ENCODE measurements at places on chromosomes 12 and 14.

DNA sequence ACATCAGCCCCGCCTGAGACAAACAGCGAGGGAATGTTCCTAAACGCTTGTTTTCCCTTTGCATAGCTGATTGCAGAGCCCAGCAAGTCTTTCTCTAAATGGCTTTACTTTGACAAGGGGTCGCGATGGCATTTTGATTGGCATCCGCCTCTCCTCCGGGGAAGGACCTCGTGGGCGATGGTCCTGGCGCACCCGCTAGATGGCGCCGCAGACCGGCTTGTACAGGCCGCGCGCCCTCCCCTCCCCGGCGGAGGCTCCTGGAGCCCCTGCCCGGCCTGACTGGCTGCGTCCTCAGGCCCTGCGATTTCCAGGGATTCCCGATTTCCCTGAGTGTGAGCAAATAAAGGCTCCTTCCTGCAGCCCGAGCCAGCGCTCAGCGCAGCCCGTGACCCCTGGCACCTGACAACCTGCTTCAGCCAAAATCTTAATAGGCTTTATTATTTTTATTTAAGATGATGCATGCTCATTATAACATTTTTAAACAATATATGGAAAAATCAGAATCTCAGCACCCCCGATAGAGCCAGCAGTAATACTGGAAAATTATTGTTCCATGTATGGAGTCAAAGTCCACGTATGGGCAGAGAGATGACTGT is 468.3 kb downstream of the AACS start:
- DNase-seq = no peak

DNA sequence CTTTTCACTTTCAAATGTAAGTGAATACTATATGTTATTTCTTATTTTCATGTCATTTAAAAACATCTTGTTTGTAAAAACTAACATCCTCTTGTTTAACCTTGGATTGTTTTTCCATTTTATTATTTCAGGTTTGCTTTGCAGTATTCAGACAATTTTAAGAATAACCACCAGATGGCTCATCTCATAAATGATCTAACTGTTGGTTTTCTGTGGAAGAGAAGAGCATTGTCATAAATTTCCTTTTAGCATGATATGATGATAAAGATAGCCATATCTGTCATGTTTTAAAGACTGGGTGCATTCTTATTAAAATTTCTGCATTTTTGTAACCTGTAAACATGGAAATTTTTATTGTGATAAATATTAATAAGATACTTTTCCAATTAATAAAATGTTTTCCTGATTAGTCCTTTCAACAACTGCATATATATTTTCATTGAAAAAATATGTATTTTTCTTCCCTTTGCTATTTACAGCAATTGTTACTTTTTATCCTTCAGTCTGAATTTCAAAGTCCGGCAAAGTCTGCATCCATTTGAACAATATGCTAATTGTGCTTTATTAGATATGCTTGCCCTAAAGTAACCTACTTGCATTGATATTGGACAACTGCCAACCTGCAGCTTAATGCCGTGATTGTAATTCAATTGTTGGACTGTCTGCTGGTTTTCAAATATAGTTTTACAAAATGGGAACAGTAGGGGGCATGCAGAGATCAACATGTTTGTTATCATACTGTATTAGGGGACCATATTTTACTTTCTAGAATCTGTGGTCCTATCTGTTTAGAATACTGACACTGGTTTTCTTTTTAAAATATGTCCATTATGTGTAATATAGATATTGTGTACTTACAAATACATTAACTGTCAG is 163.4 kb downstream of the GARIN6 start:
- DNase-seq = no peak

DNA sequence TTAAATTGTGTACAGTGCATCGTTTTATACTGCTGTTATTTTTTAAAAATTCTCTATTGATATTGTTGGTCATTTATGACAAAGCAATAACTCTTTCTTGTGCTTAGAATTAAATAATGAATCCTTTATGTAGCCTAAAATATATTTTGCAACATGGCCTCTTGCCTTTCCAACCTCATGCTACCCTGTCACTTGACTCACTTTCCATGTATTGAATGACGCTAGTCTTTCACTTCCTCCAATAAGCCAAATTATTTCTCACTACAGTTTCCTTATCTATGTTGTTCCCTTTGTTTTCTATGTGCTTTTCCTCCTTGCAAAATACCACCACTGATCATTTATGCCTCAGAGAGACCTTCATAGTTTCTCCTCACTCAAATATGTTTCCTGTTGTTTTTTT is 16.3 kb upstream of the EPYC start:
- no peak for DNase-seq

- no peak for DNase-seq
Measured at GRCh38 chr14:23175823-23176222, 7.6 kb downstream of the SLC7A8 start.

DNA sequence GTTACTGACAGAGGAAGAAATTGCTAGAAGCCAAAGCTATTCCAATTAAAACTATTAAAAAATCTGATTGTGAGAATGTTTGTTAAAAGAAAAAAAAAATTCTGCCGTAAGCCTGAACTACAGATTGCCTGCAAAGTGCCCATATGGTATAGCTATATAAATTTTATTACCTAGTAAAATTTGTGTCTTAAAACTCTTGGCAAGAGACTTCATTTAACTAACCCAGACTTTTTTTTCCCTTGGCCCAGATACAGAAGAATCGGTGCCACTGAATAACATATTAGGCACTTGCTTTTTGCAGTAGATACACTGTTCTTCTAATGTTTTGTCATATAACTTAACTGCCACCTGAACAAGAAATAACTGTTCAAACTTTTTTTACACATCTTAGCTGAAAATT is 125.5 kb downstream of the RPS29 start:
- DNase-seq = no peak

DNA sequence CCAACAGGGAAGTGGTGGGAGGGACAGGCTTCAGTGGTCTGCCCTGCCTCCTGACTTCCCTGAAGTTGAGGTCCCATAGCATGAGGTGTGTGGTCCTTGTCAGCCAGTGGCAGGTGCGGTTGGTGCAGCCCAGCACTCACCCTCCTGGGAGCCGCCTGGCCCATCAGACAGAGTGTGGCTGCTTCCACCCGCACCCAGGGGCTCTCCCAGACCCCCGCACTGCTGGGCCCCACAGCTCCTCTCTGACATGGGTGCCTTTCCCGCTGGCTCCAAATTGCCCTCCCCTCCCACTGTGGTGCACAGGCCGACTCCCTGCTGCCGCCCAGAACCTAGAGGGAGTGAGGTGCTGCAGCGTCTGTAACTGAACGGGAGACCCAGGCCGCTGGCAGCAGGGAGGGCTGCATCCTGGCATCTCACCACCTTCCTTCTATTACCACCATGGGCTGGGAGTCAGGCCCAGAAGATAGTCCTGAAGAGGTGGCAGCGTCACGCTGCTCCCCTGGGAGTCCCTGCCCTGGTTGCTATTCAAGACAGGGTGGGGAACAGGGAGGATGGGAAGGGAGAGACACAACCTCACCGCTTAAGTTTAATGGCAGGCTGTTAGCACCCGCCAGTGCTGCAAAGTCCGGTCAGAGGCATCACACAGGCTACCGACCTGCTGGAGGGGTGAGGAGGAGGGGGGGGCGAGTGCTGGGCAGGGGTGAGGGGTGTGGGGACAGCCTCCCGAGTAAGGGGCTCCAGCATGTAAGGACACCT is 180.6 kb upstream of the PRMT8 start:
- no peak for DNase-seq

GRCh38 chr12:68367116-68367515 is 35.0 kb upstream of the MDM1 start:
- no peak for DNase-seq

GRCh38 chr14:79899610-79900009 is 311.7 kb downstream of the DIO2 start:
- no peak for DNase-seq

DNA sequence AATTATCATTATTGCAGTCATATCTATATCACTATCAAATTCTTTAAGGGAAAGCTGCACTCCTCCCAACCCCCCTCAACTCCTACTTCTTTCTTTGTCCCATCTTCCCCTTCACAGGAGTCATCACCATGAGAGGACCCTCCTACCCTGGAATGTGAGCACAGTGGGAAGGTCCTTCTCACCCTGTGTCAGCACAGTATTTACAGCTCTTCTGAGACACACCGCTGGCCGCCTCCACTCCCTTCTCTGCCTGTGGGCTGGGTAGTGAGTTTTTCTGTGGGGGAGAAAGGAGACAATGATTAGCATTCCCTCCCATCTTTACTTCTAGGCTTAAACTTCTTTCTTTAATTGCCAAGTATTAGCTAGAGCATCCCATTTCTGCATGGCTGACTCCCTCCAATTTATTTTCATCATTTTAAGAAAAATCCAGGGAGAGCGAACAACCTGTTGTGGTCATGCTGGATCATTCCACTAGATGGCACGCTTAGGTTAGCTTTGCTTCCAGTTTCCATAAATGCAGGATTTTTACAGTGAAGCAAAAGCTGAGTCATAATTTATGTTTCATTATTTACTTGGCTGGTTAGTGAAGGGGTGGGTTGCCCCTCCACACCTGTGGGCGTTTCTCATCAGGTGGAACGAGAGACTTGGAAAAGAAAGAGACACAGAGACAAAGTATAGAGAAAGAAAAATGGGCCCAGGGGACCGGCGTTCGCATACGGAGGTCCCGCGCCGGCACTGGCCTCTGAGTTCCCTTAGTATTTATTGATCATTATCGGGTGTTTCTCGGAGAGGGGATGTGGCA is 188.5 kb downstream of the ALX1 start:
- DNase-seq = no peak

- no peak for DNase-seq
Measured at GRCh38 chr12:20395791-20396550, 27.6 kb downstream of the PDE3A start.

GRCh38 chr12:19044430-19044829 is 85.1 kb upstream of the PLEKHA5 start:
- DNase-seq = no peak

GRCh38 chr12:57430931-57431566 is at the start of gene R3HDM2:
TSS of gene R3HDM2 (minus strand) at chr12:57431043. CDS start at chr12:57310428, 120,615 bp downstream.
- peak; percentile 92 for DNase-seq

DNA sequence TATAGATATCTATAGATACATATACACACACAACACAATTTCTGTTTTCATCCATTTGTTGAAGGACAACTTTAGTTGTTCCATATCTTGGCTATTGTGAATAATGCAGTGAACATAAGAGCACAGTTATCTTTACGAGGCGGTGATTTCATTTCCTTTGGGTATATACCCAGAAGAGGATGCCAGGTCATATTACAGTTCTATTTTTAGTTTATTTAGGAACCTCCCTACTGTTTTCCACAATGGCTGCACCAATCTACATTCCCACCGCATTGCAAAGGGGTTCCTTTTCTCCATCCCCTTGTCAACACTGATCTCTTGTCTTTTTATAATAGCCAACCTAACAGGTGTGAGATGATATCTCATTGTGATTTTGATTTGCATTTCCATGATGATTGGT is 143.4 kb upstream of the ARHGAP5 start:
- DNase-seq = no peak

- no peak for DNase-seq
Measured at GRCh38 chr12:39830171-39830570, 210.6 kb upstream of the ABCD2 start.

DNA sequence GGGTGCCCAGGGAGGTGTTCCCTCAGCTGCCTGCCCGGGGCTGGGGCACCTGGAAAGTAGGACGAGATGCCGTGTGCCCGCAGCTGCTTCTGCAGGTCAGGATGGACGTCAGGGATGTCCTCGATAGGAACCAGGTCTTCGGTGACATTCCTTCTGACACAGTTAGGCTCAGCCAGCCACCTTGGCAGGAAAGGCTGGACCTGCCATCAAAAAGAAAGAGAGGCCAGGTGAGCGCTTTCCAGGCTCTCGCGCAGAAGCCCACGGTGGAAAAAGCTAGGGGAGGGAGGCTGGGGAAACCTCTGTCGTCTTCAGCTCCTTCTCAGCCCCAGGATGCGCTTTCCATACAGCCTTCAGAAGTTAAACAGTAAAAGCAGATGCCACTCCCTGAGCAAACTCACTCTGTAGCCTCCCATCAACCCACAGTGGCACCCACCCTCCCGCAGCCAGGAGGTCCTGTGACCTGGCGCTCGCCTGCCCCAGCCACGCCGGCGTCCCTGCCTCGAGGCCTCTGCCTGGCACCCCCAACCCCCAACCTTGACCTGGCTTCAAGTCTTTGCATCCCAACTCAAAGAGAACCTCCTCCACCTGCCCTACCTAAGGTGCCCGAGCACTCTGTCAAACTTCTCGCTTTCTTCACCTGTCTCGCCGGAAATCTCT is 1.3 kb downstream of the DDX51 start:
- no peak for DNase-seq

- DNase-seq = no peak
Measured at GRCh38 chr14:22190411-22191191, 398.4 kb downstream of the DAD1 start.

- no peak for DNase-seq
Measured at GRCh38 chr14:76811561-76811960, 1.1 kb downstream of the ANGEL1 start.

GRCh38 chr12:112848972-112849371 is 57.4 kb downstream of the RPH3A start:
- no peak for DNase-seq

DNA sequence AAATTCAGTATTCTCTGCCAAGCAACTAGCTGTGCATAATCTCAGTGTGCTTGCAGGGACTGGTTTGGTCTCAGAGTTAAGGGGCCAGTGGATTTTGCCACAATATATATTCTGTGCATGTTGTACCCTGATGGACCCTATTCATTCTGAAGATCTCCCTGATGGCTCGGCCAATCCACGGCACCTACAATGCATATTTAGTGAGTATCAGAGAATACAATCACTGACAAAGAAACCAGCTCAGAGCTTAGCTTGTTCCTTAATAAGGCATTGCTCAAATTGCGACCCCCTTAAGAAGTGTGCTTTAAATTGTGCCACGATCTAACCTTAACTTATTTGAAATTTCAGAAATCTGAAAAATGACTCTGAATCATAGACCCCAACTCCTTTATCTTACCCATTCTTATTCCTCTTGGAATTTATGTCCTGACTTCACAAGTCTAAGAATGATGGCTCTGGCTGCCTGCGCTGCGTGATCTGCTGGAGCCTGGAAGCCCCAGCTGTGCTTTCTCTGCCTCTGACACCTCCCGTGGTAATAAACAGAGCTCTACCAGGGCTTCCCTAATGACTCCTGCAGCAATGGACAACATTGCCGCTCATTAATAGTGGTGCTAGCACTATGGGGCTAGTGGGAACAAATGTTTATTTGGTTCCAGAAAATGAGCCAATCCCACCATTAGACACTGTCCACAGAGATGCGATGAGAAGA is 9.0 kb upstream of the DCAF4 start:
- DNase-seq = no peak

DNA sequence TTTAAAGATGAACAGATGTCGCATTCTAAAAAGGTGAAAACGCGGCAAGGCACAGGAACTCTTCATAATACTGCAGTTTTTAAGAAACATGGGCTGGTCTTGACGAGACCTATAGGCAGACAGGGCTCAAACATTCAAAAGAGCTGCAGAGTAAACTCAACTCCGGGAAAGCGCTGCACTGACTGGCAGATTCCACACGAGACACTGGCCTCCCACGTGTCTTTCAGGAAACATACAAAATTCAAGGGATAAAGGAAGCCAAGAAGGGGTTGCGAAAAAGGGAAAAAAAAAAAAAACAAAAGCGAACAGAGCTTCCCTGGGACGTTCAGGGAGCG is 614 bp upstream of the ARF6 start:
- no peak for DNase-seq

- no peak for DNase-seq
Measured at GRCh38 chr14:83873669-83874068, 1656.3 kb upstream of the FLRT2 start.
